MM.1S (cell line): ENCODE measurements at places on chromosomes 12 and 14.

- no peak overlapping the region for H3K27ac ChIP-seq
- H3K36me3 ChIP-seq: no peaks in the 10 kb centered on the region
- no peaks in the 10 kb centered on the region for H3K4me1 ChIP-seq
Measured at GRCh38 chr14:97298736-97299135, 501.6 kb downstream of the VRK1 start.

GRCh38 chr14:65095633-65096205 lies 6.6 kb downstream of the MAX start:
- H3K27ac ChIP-seq: no peak overlapping the region
- H3K4me3 ChIP-seq: no peak overlapping the region
- H3K4me1 ChIP-seq: 0 out of 2 replicates have a peak, but pooled peaks cover 7% of the 10 kb centered on the region
- no peak for DNase-seq
- no peaks in the 10 kb centered on the region for H3K27me3 ChIP-seq

DNA sequence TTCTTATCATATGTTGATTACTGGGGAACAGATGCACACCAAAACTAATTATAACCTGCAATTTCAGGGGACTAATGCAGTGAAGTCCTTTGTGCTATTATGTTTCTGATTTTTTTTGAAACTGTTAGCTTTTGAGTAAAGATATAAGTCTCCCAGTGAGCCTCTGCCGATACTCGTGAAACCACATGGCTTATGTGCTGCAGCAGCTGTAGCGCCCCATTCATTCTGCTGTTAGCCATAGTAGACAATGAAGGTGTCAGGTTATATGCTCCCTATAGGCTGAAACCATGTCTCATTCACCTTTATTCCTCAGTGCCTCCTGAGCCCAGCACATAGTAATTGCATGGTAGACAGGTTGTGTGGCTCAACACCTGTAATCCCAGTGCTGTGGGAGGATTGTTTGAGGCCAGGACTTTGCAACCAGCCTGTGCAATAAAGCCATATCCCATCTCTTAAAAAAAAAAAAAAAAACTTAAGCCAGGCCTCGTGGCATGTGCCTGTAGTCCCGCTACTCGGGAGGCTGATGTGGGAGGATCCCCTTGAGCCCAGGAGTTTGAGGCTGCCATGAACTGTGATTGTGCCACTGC lies 25.0 kb downstream of the GOLGA5 start:
- H3K4me1 ChIP-seq: no peaks in the 10 kb centered on the region
- no peak overlapping the region for H3K4me3 ChIP-seq
- no peaks in the 10 kb centered on the region for H3K36me3 ChIP-seq

GRCh38 chr12:1828856-1829255 lies 8.5 kb downstream of the LRTM2 start:
- H3K4me3 ChIP-seq: no peak overlapping the region
- H3K27ac ChIP-seq: no peak overlapping the region
- DNase-seq: no peak
- H3K4me1 ChIP-seq: no peaks in the 10 kb centered on the region

- no peaks in the 10 kb centered on the region for H3K4me1 ChIP-seq
- no peaks in the 10 kb centered on the region for H3K36me3 ChIP-seq
- H3K4me3 ChIP-seq: no peak overlapping the region
Measured at GRCh38 chr14:77682158-77682553, 25.7 kb downstream of the ALKBH1 start.

- no peak for DNase-seq
- no peaks in the 10 kb centered on the region for H3K27me3 ChIP-seq
- H3K36me3 ChIP-seq: no peaks in the 10 kb centered on the region
- H3K27ac ChIP-seq: no peak overlapping the region
Measured at GRCh38 chr14:23816371-23816770, 137.2 kb upstream of the DHRS4 start.

- H3K4me1 ChIP-seq: no peaks in the 10 kb centered on the region
- DNase-seq: no peak
- no peaks in the 10 kb centered on the region for H3K27me3 ChIP-seq
- no peak overlapping the region for H3K4me3 ChIP-seq
- no peak overlapping the region for H3K27ac ChIP-seq
Measured at GRCh38 chr12:69484428-69484827, 14.2 kb downstream of the FRS2 start.

DNA sequence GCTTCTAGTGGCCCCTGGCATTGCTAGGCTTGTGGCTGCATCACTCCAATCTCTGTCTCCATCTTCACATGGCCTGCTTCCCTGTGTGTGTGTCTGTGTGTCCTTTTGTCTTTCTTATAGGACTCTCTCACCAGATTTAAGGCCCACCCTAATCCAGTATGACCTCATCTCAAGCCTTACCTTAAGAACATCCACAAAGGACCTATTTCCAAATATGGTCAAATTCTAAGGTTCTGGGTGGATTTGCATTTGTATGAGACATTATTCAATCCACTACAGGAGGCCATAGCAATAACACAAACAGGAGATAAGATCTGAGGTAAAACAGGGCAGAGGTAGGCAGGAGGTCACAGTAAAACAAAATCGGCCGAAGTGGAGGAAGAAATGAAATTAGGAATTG lies 375.9 kb downstream of the BTG1 start:
- H3K36me3 ChIP-seq: no peaks in the 10 kb centered on the region
- DNase-seq: no peak
- no peak overlapping the region for H3K27ac ChIP-seq

DNA sequence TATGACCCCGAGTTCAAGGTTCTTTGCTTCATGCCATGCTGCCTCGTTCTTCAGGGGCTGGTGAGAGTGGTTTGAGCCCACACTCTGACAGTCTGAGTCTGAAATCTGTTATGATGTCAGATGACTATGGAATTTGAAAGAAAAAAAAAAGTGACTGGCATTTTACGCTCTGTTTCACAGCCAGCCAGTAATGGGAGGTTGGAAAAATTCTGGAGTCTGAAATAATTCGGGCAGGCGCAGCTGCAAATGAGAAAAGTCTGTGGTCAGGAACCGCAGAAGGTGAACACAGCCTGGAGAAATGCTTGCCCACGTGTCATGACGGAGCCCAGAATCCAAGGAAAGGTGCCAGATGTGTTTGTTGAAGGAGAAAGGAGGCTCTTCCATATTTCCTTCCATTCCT lies 269.8 kb upstream of the PWP1 start:
- no peaks in the 10 kb centered on the region for H3K27me3 ChIP-seq
- DNase-seq: no peak
- H3K36me3 ChIP-seq: no peaks in the 10 kb centered on the region
- H3K4me1 ChIP-seq: no peaks in the 10 kb centered on the region

DNA sequence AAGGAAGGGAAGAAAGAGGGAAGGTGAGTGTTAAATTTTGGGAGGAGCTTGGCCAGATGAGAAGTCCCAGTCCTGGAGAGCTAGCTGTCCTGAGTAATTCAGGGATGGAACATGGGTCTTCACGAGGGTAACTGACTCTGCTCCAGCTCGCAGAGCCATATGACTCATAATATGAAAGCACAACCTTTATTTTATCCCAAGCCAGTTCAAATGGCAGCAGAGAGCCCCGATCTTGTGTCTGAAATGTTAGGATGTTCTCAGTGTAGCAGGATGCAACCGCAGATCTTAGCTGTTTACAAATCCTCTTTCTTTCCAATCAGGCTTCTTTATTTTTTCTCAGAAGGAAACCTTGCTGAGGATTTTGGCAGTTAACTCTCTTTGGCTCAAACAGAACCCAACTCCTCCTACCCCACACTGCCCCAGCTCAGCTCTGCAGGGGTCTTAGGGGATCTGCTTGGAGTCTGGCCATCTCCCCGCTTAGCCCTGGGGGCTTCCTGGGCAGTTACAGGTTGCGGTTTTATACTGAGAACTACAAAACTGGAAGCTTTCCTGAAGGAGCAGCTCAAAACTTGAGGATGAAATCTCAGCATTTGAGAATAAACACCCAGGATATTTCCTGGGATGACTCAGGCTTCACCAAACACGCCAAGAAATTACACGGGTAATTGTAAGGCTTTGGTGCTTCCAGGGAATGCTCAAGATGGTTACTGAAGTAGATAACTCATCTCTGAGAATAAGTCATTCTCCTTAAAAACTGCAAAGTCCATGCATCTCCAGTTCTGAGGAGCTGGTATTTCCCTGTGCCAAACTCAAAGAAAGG lies 92.5 kb downstream of the VCPKMT start:
- H3K4me1 ChIP-seq: peaks cover 23% of the 10 kb centered on the region
- no peaks in the 10 kb centered on the region for H3K27me3 ChIP-seq
- no peak overlapping the region for H3K4me3 ChIP-seq
- H3K27ac ChIP-seq: no peak overlapping the region
- no peak for DNase-seq

- no peak for DNase-seq
- H3K27me3 ChIP-seq: no peaks in the 10 kb centered on the region
- H3K4me3 ChIP-seq: no peak overlapping the region
- no peaks in the 10 kb centered on the region for H3K36me3 ChIP-seq
- H3K4me1 ChIP-seq: no peaks in the 10 kb centered on the region
Measured at GRCh38 chr14:48963231-48963790, 622.9 kb downstream of the RPS29 start.

DNA sequence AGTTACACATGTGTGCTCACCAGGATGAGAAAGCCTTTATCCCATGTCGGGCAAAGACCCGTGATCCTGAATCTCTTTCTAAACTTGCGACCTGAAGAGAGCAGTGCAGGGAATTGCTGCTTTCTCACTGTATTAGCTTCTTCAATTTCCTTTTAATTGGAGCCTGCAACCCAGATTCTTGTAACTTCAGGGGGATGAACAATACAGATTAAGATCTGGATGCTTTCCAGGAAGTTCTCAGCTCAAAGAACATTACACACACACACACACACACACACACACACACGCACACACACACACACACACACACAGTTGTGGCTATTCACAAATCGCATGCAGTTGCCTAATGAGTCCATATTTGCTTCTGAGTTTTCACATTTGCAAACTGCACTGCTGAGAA lies 268.3 kb downstream of the NPAS3 start:
- DNase-seq: no peak
- H3K27me3 ChIP-seq: no peaks in the 10 kb centered on the region
- H3K36me3 ChIP-seq: no peaks in the 10 kb centered on the region

- H3K27me3 ChIP-seq: no peaks in the 10 kb centered on the region
- H3K4me1 ChIP-seq: no peaks in the 10 kb centered on the region
- no peak for DNase-seq
- no peaks in the 10 kb centered on the region for H3K36me3 ChIP-seq
- H3K27ac ChIP-seq: no peak overlapping the region
- no peak overlapping the region for H3K4me3 ChIP-seq
Measured at GRCh38 chr14:47872588-47872987, 197.2 kb upstream of the MDGA2 start.

DNA sequence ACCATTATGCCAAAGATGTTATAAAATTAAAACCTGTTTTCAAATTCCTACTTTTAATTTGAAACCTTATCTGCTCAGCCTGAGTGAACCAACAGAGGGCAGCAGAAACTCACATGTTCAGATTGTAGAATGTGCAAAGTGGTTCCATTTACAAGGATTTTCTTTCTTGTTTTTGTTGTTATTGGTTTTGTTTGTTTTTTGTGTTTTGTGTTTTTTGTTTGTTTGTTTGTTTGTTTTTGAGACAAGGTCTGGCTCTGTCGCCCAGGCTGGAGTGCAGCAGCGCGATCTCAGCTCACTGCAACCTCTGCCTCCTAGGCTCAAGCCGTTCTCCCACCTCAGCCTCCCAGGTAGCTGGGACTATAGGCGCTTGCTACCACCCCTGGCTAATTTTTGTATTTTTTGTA lies 22.8 kb upstream of the GARIN2 start:
- peak; percentile 23 for DNase-seq
- no peak overlapping the region for H3K27ac ChIP-seq
- no peaks in the 10 kb centered on the region for H3K4me1 ChIP-seq

GRCh38 chr12:46675736-46676135 lies 150.1 kb downstream of the SLC38A4 start:
- no peak overlapping the region for H3K27ac ChIP-seq
- DNase-seq: peak; percentile 57
- H3K36me3 ChIP-seq: no peaks in the 10 kb centered on the region
- H3K27me3 ChIP-seq: no peaks in the 10 kb centered on the region
- H3K4me1 ChIP-seq: 0 out of 2 replicates have a peak, but pooled peaks cover 3% of the 10 kb centered on the region
- H3K4me3 ChIP-seq: no peak overlapping the region

DNA sequence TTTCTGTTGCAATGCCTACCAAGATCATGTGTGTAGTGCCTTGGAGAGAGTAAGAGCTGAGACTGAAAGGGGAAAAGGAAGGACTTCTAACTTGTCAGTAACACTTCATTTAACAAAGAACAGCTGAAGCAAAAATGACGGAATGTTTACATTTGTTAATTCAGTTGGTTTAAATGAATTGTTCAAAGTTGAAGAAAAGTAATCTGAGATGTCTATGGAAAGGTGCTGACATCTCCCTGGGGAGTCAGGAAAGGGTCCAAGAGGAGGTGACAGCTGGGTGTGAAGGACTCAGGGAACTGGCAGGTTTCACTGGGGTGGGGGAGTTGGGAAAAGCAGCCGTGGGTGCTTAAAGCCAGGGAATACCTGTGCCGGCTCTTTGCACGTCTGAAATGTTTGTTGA lies 7.9 kb downstream of the TMEM63C start:
- no peak overlapping the region for H3K4me3 ChIP-seq
- no peaks in the 10 kb centered on the region for H3K36me3 ChIP-seq
- H3K4me1 ChIP-seq: peaks cover 7% of the 10 kb centered on the region; the same call in 1 of the 2 replicates
- H3K27me3 ChIP-seq: no peaks in the 10 kb centered on the region
- no peak for DNase-seq

DNA sequence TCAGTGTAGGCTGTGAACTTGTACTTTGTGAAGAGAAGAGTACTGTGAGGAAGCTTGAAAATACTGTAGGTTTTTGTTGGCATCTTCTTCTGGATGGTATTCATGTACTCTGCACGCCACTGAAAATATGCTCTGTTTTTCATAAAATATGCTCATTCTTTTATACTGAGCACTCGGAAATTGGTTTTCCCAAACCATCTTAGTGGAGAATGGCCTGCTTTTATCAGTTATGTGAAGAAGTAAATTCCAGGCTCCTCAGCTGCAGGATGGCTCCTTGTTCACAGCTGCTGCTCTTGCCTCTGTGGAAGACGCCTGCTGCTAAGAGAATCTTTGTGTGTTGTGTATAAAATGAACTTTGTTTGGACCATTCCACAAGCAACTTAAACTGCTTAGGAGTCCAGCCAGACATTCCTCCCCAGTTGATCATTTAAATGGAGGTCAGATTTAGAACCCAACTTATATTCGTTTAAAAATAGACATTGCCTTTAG lies 443.5 kb upstream of the RGS6 start:
- no peaks in the 10 kb centered on the region for H3K36me3 ChIP-seq
- no peak overlapping the region for H3K27ac ChIP-seq
- H3K4me3 ChIP-seq: no peak overlapping the region
- DNase-seq: no peak
- no peaks in the 10 kb centered on the region for H3K4me1 ChIP-seq
